ENCODE measurements at places on chromosomes 16 and 17.

GRCh38 chr17:40417258-40417608 lies 463 bp downstream of the TOP2A start:
- DNase-seq: no peak

DNA sequence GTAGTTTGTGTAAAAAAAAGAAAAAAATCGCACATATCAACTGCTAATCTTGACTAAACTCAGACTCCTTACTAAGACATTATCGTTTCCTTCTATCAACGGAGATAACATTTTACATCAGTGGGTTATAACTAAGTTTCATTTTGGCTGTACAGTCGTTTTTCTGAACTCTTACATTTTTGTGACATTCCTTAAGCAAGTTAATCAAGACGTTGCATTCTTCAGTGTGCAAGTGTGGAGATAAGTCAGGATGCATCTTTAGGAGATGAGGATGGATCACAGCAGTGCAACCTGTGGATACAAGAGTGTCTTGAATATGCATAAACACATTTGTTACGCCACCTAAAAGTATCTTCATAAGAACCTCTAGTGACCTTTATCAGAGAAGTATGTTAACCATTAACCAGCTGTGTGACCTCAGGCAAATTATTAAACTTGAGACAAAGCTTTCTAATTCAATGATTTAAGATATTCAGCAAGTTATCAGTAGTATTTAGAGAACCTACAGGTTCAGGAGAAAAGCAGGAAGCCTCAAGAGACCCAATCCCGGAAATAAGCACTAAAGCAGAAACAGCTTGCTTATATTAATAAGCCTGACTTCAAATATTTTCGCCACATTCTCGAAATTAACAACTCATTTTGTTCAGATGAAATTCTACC lies 9.4 kb downstream of the CMC2 start:
- DNase-seq: no peak

- no peak for DNase-seq
Measured at GRCh38 chr17:74368341-74369081, 1.2 kb downstream of the GPR142 start.

DNA sequence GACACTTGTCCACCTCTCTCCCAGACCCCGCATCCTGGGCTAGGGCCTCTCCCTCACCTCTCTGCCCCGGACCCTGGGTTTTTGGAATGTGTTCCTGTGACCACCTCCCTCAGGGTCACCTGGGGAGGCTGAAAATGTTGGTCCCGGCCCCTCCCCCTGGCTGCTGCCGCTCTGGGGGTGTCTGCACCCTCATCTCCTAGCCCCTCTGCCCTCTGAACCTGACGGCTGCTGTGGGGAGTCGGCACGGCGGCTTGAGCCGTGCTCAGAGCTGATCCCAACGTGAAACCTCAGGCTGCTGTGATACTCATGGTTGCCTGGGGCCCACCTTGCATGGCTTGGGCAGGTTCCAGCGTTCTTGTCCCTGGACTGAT lies 42.8 kb downstream of the ADCY7 start:
- DNase-seq: no peak

- no peak for DNase-seq
Measured at GRCh38 chr17:1766382-1767135, 4.7 kb downstream of the SERPINF1 start.

- no peak for DNase-seq
Measured at GRCh38 chr17:77741109-77741508, 217.4 kb upstream of the TNRC6C start.

DNA sequence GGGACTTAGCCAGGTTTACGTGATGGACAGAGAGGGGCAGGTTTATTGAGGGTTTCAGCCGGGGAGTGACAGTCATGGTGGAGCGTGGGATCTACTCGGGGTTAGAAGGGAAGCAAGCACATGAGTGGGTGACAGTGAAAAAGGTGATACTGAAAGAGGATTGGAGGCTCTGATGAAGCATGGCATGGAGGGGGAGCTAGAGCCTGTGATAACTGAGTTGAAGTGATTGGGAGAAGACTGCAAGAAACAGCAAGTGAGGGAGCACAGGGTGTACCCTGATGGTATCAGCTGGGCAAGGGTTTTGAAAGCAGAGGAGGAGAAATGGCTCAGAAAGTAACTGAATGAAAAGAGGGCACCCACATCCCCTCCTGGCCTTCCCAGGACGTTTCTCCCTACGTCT lies 6.7 kb upstream of the KSR1 start:
- no peak for DNase-seq

DNA sequence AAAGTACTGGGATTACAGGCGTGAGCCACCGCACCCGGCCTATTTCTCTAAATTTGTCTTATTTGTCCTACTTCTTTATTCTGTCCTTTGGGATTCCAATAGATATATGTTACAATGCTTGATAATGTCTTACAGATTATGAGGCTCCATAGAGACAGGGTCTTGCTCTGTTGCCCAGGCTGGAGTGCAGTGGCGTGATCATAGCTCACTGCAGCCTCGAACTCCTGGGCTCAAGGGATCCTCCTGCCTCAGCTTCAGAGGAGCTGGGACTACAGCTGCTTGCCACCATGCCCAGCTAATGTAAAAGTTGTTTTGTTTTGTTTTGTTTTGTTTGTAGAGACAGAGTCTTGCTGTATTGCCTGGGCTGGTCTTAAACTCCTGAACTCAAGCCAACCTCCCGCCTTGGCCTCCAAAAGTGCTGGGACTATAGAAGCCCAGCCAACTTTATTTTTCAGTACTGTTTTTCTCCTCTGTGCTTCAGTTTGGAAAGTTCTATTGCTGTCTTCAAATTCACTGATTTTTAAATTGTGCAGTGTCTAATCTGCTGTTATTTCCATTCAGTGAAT lies 10.3 kb downstream of the ANKRD13B start:
- no peak for DNase-seq

DNA sequence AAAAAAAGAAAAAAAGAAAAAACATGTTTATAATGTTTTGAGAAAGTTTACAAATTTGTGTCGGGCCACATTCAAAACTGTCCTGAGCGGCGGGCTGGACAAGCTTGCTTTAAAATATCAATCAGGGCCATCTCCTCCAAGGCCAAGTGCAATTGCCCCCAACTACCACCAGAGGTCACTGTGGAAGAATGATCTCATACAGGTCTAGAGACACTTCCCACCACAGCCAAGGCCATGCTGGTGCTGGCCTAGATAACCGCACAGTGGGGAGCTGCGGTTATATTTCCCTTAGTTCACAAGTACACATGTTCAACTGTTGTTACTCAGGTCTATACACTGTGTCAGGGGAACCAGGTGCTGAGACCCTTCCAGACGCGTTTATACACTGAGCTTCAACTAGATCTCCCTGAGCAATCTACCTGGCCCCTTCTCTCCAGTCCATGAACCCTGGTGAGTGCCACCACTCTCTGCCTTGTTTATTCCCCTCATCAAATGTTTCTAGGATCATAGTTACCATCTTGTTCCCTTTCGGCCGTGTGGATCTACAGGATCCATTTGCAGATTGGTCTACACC lies 83.8 kb upstream of the CCL2 start:
- DNase-seq: no peak

DNA sequence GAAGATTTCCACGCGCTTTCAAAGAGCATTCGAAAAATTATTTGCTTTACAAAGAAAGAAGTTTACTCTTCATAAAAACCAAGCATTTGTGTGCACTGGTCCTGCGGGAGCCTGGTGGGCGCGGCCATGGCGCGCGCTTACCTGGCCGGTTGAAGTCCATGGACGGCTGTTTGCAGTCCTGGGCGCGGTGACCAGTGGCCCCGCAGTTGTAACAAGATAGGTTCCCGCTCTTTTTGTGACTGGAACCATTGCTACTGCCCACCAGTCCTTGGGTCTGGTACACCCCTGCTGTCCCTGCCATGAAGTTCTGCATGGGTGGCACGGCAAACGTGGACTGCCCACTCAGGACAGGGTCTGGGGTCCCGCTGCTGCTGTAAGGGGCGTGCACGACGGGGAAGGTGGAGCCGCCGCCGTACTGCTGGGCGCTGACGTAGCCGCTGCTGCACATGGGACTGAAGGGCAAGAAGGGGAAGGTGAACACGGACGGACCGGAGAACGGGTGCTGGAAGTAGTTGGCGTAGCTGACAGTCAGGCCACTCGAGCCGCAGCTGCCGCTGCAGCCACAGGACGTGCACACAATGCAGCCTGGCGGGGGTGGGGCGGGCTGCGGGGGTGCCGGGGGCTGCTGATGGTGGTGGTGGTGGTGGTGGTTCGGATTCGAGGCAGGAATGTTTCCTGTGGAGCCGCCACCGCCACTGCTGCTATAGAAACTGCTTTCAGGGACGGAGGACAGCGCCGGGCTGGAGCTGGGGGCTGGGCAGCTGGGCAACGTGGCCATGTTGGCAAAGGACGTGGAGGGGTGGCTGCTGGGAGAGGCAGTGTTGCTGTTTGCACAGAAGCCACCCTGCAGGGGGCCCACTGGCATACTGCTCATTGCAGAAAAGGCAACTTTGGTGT lies 19.5 kb downstream of the MAP1LC3B start:
- no peak for DNase-seq

GRCh38 chr17:6153375-6153774 lies 83.2 kb downstream of the WSCD1 start:
- DNase-seq: no peak

DNA sequence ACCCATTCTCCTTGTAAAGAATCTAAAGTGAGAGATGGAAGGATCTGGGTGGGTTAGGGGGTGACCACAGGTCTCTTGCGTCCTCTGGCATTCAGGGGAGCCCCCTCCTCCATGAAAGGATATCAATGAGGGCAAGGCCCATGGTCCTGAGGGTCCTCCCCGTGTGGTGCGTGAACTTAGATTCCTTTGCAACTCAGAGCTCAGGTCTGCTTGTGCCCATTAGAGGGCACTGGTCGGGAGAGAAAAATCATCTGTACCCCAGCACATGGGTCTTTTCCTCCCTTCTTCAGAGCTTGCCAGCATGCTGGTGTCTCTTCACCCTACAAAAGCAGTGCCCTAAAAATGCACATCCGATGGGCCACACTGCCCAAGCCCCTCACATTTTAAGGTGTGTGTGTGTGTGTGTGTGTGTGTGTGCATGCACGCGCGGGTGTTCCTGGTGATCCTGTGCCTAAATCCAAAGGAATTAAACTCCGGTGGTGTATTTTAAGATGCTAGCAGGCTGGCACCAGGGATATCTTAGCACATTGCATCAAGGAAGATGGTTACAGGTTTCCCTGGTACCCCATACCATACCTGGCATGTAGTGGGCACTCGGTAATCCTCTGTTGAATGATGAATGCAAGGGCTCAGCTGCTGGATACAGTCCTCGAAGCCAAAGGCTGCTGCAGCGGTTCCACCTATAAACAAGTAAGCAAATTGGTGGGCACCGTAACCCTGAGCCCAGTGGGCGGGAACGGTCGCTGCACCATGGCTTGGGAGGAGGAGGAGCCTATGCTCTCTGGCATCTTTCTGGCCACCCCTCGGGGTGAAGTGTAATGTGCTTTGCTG lies 4.7 kb downstream of the C1QTNF1 start:
- no peak for DNase-seq

DNA sequence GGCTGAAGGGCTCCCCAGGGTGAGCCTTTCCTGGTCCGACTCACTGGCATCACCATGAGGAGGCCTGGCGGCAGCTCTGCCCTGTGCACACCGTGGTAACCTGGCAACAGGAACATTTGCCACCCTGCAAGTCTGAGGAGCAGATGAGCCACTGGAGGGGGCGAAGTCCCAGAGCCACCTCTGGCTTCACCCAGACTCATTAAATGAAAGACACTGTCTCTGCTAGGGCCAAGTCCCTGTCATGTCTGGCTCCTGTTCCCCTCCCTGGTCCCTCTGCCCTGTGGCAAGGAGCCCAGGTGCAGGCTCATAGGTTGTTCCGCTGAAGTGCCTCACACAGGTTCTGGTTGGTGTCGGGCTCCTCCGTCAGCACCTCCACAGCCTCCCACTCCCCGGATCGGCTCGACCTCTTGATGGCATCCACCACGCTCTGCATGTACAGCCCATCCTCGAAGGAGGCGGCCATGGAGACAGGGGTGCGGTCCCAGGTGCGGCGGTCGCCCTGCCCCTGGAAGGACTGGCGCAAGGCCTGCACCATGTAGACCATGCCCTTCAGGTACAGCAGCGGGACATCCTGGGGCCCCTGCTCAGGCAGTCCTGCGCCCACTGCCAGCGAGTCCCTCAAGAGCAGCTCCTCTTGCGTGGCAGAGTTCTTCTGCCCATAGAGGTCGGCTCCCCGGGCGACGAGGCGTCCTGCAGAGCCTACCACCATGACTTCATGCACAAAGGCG lies 8.4 kb downstream of the C16orf86 start:
- no peak for DNase-seq

DNA sequence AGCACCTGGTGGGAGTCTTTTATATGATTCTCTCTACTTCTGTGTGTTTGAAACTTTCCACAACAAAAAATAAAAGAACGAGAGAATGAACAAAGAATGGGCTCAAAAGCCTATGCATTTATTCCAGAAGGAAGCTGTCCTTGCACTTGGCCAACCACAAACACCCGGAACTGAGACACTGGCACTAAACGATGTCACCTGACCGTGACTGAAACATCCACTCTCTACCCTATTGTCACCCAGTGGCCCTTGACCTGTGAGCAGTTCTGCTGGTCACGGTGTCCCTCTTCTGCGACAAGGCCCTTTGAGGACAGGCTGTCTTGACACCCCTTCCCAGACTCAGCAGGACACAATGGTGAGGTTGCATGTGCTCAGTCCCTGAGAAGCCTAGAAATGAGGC lies 56.6 kb downstream of the TEKT5 start:
- no peak for DNase-seq

DNA sequence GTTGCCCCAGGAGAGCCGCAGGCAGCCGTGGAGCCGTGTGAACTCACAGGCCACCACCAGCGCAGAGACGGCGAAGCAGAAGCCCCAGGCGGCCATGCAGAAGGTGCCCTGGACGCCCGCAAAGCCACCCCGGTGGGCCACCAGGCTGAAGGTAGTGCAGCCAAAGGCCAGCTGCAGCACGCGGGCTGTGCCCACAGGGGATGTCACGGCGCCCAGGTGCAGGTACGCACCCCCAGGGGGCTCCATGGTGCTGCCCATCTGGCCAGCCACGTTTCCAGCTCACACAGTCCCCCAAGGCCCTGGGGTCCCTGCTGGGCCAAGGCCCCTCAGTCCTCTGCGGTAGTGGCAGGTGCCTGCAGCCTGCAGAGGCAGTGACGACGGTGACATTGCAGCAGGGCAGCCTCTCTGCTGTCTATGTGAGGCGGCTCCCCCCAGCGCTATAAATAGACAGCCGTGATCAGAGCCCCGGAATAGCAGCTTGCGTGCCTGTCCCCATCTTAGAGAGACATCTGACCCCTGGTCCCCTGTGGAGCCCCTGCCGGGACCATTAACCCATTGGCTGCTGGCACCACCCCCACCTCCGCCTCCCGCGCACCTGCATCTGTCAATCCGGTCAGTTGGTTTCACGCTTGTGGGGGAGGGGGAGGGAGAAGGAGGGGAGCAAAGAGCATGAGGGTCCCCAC lies 4.5 kb upstream of the PYCR1 start:
- DNase-seq: no peak

DNA sequence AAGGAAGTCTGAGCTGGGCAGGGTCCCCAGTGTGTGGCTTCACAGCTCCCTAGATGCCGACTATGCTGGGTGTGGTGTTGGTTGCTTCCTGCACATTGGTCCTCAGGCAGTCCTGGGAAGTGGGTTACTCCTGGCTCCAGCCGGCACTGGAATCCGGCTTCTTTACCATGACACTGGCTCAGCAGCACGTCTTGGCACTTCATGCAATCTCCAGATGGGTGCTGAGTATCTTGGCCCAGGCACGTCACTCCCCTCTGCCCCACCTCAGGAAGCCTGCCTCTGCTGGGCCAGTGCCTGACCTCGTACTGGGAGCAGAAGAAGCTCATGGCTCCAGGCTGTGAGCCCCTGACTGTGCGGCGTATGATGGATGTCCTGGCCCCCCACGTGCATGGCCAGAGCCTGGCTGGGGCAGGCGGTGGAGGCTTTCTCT lies 24.5 kb downstream of the FCSK start:
- no peak for DNase-seq
